Left kidney (tissue), 8 donors: ENCODE measurements at places on chromosomes 13 and 19. TPM values are rescaled to one million over a fixed set of nuclear protein-coding genes. Genes with fewer than 3 reads are reported as not detected.

CEACAM7 gene
- not detected for polyA plus RNA-seq

CYP2S1 gene
- 0.52 TPM for polyA plus RNA-seq

ZNF439 gene
- 34.7 TPM for polyA plus RNA-seq

THSD1 gene
- 6.0 TPM for polyA plus RNA-seq

UNC13A gene
- 0.33 TPM for polyA plus RNA-seq

DOCK6 gene
- 49.3 TPM for polyA plus RNA-seq

FAM83E gene
- polyA plus RNA-seq: 0.57 TPM

GARIN5A gene
- polyA plus RNA-seq: 5.5 TPM

GRCh38 chr19:53868091-53868891 lies 608 bp downstream of the MYADM start:
- no peak for DNase-seq

GRCh38 chr13:47067306-47067705 lies 170.5 kb upstream of the HTR2A start:
- DNase-seq: no peak

DNA sequence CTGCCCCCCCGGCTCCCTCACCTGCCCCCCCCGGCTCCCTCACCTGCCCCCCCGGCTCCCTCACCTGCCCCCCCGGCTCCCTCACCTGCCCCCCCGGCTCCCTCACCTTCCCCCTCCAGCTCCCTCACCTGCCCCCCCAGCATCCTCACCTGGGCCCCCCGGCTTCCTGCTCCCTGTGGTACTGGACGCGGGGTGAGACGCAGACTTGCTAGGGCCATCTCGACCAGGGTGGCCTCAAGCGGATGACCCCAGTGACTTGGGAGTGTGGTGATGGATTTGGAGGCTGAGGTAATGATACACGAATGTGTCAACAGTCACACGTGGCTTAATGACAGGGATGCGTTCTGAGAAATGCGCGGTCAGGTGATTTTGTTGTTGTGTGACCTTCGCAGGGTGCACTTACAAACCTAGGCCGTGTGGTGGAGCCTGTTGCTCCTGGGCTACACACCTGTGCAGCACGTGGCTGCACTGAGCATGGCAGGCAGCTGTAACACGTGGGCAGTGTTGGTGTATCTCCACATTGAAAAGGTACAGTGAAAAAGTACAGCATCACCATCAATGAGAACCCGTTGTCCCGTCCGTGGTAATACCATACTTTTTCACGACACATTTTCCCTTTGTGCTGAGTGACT lies 197.8 kb downstream of the TEX29 start:
- no peak for DNase-seq

GRCh38 chr13:36323951-36324566 lies 22.1 kb downstream of the SPART start:
- DNase-seq: no peak

- DNase-seq: no peak
Observed at GRCh38 chr13:45695198-45695730, 6.9 kb upstream of the CBY2 start.

- DNase-seq: no peak
Observed at GRCh38 chr19:49771674-49772139, 4.9 kb downstream of the AP2A1 start.

- DNase-seq: no peak
Observed at GRCh38 chr13:82636119-82636518, 1246.2 kb downstream of the SLITRK1 start.

DNA sequence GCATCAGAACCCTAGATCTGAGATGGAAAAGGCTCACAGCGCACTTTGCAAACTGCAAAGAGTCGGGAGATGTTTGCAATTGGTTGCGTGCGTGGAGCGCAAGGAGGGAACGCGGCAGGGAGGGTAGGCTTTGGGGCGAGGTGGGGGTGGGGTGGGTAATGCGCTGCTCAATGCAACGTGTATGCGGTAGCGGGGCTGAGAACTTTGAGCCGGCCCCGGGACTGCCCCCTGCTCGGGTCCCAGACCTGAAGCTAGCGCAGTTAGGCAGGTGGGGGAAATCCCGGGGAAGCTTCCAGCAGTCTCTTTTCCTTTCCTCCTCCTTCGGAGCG lies 971 bp downstream of the FOSB start:
- no peak for DNase-seq

GRCh38 chr19:17796838-17797423 lies 2.0 kb downstream of the B3GNT3 start:
- DNase-seq: no peak

DNA sequence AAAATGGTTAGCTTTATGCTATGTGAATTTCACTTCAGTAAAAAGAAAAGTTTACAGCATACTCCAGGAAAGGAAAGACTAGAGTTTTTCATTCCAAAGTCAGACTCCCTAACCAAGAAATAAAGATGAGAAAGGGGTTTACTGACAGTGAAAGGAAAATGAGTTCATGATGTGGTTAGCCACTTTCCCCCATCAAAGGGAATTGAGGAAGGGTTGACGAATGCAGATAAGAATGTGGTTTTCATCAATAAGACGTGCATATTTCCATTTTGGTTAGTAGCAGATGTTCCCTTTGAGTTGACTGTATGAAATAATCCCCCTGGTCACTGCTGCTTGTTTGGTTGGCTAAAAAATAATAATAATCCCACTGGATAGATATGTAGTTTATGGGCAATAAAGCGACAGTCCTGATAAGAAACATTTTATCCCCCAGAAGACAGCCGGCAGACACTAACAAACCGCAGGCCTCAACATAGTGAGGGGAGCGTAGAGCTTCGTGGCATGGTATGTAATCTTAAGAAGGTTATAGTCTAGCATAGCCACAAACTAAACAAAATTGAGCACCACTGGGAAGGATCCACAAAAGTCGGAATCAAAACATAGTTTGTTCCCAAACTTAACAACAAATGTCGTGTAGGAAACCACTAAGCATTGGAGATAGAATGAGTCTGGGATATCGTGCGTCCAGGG lies 114.8 kb downstream of the COL4A2 start:
- DNase-seq: no peak

DNA sequence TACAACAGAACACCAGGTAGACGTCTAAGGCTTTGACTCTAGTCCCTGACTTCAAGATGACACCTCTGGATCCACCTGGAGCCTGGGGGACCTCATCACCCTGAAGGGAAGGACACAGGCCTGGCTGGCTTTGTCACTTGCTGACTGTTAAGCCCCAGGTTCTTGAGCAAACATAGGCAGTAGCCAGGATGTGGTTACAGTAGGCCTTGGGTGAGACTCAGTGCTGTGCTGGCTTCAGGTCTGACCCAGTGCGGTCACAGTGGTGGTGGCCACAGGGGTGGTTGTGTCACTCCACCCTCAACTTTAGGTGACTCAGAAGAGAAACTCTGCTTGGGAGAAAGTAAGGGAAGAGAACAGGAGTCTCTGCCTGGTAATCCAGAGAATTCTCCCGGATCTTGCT lies 497.8 kb downstream of the UQCRFS1 start:
- DNase-seq: no peak

DNA sequence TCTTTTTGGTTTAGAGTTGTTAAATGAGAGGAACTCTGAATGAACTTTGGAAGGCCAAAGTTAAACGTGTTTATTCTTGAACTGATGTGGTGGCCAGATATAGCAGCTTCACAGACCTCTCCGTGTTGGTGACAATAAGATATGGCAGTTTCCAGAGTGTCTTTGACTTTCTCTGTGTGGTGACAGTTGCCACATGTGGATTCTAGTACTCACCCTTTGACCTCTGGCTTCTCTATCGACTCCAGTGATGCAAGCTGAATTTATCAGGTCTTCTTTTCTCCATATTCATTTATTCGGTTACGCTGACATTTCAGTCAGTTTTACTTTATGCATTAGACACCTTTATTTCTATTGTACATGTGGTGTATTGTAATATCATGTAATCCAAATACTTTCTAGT lies 1469.5 kb downstream of the SLITRK1 start:
- DNase-seq: no peak

- DNase-seq: no peak
Observed at GRCh38 chr13:105936816-105937215, 598.6 kb downstream of the EFNB2 start.

DNA sequence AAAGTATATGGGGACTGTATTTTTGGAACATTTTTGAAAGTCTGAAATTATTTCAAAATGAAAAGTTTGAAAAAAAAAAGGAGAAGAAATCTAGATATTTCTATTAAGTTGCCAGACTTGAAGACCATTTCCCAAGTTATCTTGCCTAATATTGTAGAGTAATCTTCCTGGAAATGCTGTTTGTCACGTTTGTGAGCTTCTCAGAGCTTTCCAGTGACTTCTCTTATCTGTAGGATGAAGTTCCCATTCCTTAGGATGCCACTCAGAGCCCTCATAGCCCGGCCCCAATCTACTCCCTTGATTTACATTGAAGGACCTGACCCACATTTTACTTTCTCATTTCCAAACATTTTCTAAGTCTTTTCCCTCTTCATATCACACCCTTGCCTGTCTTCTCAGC lies 23.6 kb downstream of the CEACAM8 start:
- no peak for DNase-seq

DNA sequence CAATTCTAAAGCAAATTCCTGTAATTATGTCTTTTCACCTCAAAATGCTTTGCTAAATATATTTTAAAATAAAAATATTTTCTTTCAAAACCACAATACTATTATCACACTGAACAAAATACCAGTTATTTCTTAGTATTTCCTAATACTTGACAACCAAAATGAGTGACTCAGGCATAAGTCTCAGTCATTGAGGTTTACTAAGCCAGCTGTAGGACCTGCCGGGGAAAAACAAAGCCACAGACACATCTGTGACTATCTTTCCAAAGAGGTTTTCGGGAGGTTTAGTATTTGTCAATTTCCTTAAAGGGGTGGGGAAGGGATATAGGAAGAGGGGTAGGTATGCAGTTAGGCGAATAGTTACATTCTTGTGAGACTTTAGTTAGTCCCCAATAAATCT lies 3.2 kb upstream of the ZNF235 start:
- DNase-seq: no peak

DNA sequence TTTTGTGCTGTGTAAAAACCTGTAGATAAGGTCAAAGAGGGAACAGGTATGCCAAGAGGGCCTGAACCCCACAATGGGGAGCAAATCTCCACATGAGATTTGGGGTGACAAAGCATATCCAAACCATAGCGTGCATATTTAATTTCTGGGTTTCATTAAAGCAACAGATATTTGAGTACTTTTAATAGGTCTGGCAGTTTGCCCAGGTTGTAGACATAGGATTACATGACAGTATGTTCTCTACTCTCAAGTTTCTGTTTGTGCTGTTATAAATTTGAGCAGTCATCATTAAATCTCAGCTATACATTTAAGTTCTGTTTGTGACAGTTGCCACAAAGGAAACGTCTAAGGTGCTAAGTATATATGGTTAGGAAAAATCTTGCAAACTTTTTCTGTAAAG lies 236.4 kb downstream of the ATP8A2 start:
- DNase-seq: peak; percentile 34

- no peak for DNase-seq
Observed at GRCh38 chr19:2081873-2082810, 14.0 kb downstream of the MOB3A start.

GRCh38 chr13:24997367-24997967 lies 98.5 kb upstream of the PABPC3 start:
- DNase-seq: no peak

DNA sequence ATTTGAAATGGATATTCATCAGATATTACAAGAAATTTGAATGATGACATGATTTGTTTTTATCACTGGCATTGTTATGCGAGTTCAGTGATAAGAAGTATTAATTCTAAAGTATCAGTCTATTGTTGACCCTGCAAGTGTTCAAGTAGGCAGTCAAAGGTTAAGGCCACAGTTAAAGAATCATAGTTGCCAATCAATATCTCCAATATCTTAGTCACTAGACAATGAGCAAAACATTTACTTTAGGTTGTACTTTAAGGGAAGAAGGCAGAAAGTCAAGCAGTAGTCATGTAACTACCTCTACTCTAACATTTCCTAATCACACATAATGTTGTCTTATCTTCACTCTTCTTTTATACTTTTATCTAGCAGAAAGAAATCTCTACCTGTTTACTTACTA lies 709.8 kb downstream of the PCDH17 start:
- DNase-seq: no peak

DNA sequence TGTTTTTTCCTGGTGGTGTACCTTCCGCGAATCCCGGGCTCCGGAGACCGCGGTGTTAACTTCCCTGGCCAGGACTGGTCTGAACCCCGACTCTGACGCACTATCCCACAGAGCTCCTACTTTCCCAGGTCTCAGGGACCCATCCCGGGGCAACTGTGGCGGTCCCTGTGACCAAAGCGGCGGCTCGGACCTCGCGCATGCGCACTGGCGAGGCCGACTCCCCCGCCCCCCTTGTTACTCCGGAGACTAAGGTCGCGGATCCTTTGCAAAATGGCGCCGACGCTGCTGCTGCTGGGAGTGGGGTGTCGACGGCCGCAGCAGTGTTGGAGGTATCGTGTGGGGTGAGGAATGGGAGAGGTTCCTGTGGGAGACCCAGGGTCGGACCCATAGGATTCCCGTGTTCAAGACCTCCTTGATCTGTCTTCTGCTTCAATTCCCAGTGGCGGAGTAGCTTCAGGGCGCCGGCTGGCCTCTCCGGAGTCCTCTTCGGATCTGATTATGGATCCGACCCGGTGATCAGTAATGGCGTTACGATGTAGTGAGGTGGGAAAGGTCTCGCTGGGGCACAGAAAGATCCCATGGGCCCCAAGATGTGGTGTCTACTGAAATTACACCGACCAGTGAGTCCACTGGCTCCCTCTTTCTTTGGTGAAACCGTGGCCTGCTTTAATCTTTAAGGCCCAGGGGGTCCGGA lies 66.6 kb upstream of the ZNF527 start:
- DNase-seq: no peak

DNA sequence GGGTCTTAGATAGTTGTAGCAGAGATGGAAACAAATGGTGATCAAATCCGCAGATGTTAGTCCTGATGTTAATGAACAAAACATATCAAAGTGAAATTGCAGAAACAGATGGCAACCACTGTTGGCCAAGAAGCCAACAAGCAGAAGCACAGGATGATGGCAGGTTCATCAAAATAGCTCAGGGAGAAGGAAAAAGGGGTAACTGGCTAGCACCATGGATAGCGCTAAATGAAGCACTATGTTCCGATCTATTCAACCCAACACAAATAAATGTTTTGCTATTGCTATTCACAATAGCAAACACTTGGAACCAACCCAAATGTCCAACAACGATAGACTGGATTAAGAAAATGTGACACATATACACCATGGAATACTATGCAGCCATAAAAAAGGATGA lies 413.7 kb downstream of the FGF14 start:
- DNase-seq: peak; percentile 12

DNA sequence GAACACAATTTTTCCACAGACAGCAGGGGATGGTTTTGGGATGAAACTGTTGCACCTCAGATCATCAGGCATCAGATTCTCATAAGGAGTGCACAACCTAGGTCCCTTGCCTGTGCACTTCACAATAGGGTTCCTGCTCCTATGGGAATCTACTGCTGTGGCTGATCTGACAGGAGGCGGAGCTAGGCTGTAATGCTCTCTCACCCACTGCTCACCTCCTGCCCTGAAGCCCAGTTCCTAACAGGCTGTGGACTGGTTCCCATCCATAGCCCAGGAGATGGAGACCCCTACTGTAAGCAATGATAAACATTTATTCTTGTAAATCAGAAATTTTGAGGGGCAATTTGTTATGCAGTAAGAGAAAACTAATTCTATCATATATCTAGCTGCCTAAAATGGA lies 1234.7 kb downstream of the SLITRK1 start:
- no peak for DNase-seq

- DNase-seq: peak; percentile 27
Observed at GRCh38 chr13:27797228-27797624, 4.9 kb downstream of the GSX1 start.

GRCh38 chr13:95579303-95579702 lies 26.8 kb downstream of the CLDN10 start:
- no peak for DNase-seq

GRCh38 chr13:112893570-112894422 lies 75.2 kb upstream of the MCF2L start:
- DNase-seq: no peak
